NCI-H1930 (cell line): ENCODE measurements at places on chromosomes 5 and 9.

DNA sequence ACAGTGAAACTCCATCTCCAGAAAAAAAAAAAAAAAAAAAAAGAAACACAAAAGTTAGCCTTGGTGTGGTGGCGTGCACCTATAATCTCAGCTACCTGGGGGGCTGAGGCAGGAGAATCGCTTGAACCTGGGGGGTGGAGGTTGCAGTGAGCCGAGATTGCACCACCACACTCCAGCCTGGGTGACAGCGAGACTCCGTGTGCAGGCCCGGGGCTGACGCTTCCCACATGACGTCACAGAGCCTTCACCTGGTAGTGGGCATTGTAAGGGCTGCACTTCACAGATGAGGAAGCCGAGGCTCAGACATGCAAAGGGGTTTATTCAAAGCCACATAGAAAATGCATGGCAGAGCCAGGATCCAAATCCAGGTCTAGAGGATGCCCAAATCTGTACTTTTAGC is 114.2 kb downstream of the GAPVD1 start:
- no peak for DNase-seq

GRCh38 chr5:79803007-79803406 is 113.4 kb downstream of the CMYA5 start:
- no peak for DNase-seq

GRCh38 chr5:80217667-80218066 is 38.2 kb downstream of the SERINC5 start:
- no peak for DNase-seq

DNA sequence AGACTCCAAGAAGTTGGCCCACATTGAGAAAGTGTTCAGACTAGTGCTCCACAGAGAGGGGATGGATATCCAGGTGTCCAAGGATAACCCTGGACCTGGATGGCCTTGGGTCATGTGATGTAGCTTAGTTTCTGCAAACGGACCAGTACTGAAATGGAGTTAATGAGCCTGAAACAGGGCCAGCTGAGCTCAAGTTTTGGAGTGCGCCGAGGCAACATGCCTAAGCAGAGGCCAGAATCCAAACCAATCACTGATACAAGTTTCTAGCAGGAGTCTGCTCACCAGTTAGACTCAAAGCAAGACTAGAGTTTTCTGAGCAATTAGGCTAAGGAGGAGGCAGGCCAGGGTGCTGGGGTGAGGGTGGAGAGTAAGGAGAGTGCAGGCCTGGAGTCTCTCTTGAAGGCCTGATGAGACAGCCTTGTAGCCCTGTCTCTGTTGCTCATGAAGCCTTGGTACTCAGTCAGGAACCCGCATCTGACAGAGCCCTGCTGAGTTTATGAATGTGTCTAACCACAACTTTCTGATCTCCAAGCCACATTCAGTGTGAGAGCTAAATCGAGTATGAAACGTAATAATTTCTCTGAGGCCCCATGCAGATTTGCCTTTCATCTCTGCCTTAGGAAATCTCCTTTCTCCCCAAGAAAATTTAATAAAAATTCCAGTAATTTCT is 68.9 kb upstream of the EQTN start:
- no peak for DNase-seq

- DNase-seq = no peak
Measured at GRCh38 chr5:93092349-93093105, 488.5 kb downstream of the NR2F1-AS1 start.

GRCh38 chr9:124602204-124602603 is 95.0 kb upstream of the NR5A1 start:
- no peak for DNase-seq

DNA sequence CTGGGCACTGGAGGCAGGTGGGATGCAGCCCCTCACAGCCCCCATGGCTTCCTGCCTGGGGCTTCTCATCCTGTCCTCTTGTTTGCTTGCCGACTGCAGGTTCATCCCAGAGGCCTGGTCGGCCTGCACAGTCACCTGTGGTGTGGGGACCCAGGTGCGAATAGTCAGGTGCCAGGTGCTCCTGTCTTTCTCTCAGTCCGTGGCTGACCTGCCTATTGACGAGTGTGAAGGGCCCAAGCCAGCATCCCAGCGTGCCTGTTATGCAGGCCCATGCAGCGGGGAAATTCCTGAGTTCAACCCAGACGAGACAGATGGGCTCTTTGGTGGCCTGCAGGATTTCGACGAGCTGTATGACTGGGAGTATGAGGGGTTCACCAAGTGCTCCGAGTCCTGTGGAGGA is 232.7 kb downstream of the ADAMTSL1 start:
- no peak for DNase-seq

DNA sequence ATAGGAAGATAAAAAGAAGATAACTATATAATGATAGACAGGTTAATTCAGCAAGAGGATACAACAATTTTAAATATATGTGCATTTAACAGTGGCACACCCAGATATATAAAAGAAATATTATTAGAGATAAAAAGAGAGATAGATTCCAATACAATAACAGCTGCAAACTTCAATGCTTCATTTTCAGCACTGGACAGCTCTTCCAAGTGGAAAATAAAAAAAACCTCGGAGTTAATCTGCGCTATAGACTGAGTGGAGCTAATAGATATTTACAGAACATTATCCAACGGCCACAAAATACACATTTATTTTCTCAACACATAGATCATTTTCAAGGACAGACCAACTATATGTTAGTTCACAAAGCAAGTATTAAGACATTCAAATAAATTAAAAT is 1229.5 kb upstream of the CDH6 start:
- DNase-seq = no peak

DNA sequence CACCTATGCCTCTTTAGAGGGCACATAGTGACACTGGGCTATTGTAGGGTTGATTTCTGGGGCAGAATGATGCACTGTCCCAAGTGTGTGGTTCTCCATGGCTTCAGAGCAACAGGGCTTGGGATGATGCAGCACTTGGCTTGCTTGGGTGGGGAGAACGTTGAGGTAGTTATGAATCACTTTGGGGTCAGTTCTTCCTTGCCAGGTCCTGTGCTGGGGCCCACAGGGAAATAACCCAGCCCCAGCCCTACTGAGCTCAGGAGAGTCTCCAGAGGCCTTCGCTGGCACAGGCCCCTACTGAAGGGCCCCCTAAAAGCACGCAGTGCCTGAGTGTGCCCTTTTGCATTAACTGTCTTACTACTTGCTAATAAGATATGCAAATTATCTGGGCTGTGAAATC is 24.2 kb downstream of the JADE2 start:
- DNase-seq = no peak

- no peak for DNase-seq
Measured at GRCh38 chr5:10671041-10672008, 89.7 kb downstream of the DAP start.

GRCh38 chr9:123561046-123561445 is 205.0 kb downstream of the CRB2 start:
- DNase-seq = no peak

GRCh38 chr5:153511622-153512021 is 21.2 kb downstream of the GRIA1 start:
- DNase-seq = no peak
